ENCODE measurements at places on chromosomes 4 and X. TPM values are rescaled to one million over a fixed set of nuclear protein-coding genes. Genes with fewer than 3 reads are reported as not detected.

Gene C1QTNF7
- total RNA-seq, result not detected

Gene NEUROG2
- total RNA-seq, result not detected

Gene DTHD1
- not detected for total RNA-seq

Gene PNMA6A
- total RNA-seq, result 4.8 TPM

Gene MGARP
- total RNA-seq, result 0.89 TPM

Gene HMGB3
- 133 TPM for total RNA-seq

Gene CD38
- total RNA-seq, result 7.6 TPM

Gene CSAG1
- total RNA-seq, result 0.59 TPM

Gene CLDN2
- 9.9 TPM for total RNA-seq

Gene MTMR8
- total RNA-seq, result 0.63 TPM

Gene TXK
- total RNA-seq, result 0.20 TPM

Gene FAM149A
- 1.5 TPM for total RNA-seq

Gene TBC1D9
- 8.4 TPM for total RNA-seq

Gene HELT
- total RNA-seq, result not detected

Gene GAGE1
- not detected for total RNA-seq

Gene AADAT
- total RNA-seq, result 10.2 TPM

Gene NALF2
- 5.5 TPM for total RNA-seq

Gene GK
- 1.3 TPM for total RNA-seq

Gene SPANXA2
- 0.22 TPM for total RNA-seq

Gene CRLF2
- total RNA-seq, result 1.3 TPM

Gene ERCC6L
- total RNA-seq, result 12.0 TPM

Gene PTCHD1
- not detected for total RNA-seq

Gene ANXA5
- total RNA-seq, result 553 TPM

Gene CTAG2
- total RNA-seq, result not detected

Data from A549 treated with RU486 at 1 μM for 4 hours (cell line).